ENCODE measurements at places on chromosomes 4 and X.

- DNase-seq = no peak
These were observed 25.8 kb downstream of the ADRA2C start for GRCh38 chr4:3791910-3792542.

DNA sequence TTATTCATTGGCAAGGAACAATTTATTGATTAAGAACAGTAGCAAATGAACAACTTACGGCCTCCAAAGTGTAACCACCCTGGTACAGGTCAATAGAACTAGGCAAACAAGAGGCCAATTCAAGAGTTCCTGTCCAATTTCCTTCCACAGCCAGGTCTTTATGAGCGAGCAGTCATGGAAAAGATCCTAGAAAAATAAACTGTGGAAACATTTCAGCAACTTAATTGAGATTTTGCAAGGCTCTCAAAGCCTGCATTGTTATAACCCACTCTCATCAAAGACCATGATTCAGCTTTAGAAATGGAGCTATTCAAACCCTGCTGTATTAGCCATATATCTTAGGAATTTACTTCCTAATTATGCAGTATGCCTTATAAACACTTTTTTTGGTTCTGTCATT, 43.6 kb downstream of the UNC5C start:
- DNase-seq = peak; percentile 93

DNA sequence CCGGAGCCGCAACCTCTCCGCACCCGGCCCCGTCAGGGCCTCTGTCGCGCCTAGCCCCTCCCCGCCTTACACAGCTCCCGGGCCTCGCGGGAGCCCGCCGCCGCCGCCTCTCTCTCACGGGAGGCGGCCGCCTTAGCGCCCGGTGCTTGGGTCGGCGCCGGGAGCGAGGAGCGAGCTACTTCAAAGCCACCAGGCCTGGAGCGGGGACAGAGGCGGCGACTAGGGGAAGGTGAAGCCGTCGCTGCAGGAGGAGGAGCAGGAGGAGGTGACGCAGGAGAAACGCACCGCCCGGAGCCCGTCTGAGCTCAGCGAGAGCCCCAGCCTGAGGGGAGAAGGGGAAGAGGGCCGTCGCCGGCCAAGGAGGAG, 250 bp downstream of the USP9X start:
- peak; percentile 17 for DNase-seq

GRCh38 chrX:109926743-109927662, 75.9 kb upstream of the TMEM164 start:
- no peak for DNase-seq

- DNase-seq = no peak
These were observed 23.7 kb downstream of the ELF4 start for GRCh38 chrX:130086447-130087206.
